Vagina (tissue), 2 donors: ENCODE measurements at places on chromosomes 13 and 19.

GRCh38 chr13:104006625-104007075, 940.4 kb upstream of the SLC10A2 start:
- no peak for DNase-seq

DNA sequence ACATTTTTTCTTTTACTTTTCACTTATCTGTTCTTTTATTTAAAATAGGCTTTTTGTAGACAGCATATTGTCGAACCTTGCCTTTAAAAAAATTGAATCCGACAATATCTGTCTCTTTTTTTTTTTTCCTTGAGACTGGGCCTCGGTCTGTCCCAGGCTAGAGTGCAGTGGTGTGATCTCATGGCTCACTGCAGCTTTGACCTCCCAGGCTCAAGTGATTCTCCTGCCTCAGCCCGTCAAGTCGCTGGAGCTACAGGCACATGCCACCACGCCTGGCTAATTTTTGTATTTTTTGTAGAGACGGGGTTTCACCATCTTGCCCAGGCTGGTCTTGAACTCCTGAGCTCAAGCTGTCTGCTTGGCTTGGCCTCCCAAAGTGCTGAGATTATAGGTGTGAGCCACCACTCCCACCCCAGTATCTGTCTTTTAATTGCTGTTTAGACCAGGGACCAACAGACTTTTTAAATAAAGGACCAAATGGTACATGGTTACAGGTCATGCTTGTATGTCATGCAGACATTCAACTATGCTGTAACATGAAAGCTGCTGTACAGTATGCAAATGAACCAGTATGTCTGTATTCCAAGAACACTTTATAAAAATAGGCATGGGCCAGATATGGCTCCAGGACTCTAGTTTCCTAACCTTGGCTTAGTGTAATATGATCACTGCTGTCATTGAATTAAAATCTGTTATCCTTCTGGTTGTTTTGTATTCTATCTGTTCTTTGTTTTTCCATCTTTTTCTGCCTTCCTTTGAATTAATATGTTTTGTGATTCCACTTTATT, 80.3 kb downstream of the GJA3 start:
- no peak for DNase-seq

DNA sequence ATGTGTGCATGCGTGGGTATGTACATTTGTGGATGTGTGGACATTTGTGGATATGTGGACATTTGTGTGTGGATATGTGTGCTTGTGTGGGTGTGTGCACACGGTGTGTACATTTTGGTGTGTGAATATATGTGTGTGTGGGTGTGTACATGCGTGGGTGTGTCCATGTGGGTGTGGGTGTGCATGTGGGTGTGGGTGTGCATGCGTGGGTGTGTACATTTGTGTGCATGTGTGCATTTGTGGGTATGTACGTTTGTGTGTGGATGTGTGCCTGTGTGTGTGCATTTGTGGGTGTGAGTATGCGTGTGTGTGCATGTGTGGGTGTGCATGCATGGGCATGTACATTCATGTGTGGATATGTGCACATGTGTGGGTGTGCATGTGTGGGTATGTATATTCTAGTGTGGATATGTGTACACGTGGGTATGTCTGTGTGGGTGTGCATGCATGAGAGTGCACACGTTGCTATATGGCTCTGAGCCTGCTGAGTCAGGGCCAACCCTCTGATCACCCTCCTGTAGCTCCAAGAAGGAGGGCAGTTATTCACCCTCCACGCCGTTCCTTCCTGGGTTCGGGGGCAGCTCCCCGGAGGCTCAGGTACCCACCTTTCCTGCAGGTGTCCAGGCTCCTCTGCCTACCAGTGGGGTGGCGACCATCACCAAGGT, 20.3 kb downstream of the COMP start:
- no peak for DNase-seq

DNA sequence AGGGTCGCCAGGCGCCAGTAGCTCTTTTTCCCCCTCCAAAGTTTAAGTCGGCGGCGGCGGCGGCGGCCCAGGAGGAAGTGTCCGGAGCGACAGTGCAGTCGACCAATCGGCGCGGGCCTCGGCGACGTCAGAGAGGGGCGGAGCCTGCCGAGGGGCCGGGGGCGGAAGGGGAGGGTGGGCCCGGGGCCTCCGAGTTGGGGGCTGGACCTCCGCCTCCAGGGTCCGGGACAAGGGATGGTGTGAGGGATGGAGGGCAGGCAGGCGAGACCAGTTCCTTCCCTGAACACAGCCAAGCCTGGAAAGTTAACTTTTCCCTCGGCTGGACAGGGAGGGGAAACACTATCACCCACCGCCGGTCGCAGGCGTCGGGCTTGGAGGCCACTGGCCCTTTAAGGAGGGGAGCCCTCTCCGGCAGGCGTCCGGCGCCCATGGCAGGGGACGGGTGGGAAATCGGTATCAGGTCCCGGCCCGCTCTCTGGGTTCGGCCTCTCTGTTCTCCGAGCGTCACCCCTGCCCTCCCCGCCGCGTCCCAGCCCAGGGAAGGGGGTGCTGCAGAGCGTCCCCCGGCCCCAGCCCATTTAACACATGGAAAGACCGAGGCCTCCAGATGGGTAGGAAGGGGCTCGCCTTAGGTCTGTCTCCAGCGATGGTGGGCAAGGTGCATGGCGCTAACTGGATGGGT, at the start of gene PRKD2:
Gene PRKD2, minus strand, starts transcription at position 81 of the 682 bp plus-strand sequence. CDS start 744 bp downstream, outside the sequence.
- DNase-seq: no peak
